CD8-positive, alpha-beta T cell (primary cell): ENCODE measurements at places on chromosomes 16 and 17.

DNA sequence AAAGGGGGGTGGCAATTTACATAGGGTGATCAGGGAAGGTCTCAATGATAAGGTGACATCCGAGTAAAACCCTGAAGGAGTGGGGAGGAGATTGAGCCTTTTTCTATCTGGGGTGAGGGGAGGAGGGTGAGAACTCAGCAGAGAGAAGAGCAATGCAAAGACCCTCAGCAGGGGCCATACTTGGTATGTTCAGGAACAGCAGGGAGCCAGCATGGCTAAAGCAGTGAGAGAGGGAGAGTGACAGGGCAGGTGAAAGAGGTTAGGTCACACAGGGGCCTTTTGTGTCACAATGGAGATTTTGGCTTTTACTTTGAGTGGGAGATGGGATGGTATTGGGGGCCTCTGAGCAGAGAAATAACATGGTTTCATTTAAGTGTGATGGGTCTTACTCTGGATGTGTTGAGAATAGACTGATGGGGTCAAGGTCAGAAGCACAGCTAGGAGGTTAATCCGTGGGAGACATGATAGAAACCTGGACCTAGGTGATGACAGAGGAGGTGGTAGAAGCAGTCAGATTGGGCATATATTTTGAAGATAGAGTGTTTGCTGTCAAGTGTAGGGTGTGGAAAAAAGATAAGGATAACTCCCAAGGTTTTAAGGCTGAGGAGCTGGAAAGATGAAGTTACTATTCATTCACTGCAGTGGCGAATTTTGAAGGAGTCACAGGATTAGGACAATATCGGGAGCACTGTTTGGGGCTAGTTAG, 6.2 kb downstream of the SP2 start:
- DNase-seq: no peak

DNA sequence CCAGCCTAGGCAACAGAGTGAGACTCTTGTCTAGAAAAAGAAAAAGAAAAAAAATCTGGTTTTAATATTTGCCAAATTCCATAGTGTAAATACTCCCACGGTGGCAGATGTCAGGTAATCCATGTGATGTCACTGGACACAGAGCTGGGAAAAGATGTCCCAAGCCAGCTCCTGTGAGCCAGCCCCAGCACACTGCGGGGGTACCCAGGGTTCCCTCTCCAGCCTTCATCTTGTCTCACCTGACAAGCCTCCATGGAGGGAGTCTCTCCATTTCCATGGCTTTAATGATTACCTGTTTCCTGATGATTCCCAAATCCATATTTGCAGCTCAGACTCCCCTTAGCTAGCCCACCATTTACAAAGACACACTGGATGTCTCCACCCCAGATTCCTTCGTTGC, 4.6 kb downstream of the CD300LB start:
- peak; percentile 1 for DNase-seq

DNA sequence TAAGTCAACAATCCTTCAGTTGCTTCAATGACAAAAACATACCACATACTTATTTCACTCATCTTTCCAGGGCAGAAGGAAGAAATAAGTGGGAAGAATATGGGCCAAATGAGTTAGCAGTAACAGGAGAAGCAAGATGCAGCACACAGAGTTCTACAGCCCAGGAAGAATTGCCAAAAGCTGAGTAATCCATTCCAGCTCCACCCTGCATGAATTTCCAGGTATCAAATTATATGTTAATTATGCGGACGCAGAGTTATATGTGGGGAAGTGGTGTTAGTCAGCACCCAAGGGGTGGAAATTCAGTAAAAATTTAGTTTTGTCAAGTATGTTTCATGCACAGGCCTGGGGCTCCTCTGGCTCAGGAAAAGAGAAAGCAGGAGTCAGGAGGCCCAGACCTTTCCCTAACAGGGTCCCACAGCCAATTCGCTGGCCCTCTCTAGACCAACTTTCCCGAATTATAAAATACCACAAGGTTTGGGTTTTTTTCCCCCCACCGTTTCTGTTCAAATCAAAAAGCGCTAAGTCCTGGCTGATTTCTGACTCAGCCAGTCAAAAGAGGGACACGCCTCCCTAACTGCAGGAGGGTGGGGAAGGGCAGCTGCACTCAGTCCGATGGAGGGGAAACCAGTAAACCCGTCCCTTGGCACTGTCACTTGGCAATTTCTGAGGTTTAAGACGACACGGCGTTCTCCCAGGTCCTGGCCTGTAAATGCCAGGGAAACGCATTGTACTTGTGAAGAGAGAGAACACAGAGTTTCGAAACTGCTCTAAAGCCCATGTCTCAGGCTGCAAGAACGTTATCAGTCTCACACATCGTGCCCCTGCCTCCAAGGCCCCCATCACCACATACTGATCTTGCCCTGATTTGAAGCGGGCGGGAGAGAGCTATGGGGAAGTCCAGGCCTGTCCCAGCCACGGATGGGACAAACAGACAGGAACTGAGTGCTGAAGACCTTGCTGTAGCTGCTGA, 58.1 kb downstream of the ZFHX3 start:
- DNase-seq: no peak

GRCh38 chr16:17367036-17367435, 103.7 kb downstream of the XYLT1 start:
- DNase-seq: peak; percentile 44

- no peak for DNase-seq
These were observed 51.5 kb downstream of the GTF3C1 start for GRCh38 chr16:27498031-27498825.

GRCh38 chr17:72191921-72192799, 71.3 kb downstream of the SOX9 start:
- no peak for DNase-seq

DNA sequence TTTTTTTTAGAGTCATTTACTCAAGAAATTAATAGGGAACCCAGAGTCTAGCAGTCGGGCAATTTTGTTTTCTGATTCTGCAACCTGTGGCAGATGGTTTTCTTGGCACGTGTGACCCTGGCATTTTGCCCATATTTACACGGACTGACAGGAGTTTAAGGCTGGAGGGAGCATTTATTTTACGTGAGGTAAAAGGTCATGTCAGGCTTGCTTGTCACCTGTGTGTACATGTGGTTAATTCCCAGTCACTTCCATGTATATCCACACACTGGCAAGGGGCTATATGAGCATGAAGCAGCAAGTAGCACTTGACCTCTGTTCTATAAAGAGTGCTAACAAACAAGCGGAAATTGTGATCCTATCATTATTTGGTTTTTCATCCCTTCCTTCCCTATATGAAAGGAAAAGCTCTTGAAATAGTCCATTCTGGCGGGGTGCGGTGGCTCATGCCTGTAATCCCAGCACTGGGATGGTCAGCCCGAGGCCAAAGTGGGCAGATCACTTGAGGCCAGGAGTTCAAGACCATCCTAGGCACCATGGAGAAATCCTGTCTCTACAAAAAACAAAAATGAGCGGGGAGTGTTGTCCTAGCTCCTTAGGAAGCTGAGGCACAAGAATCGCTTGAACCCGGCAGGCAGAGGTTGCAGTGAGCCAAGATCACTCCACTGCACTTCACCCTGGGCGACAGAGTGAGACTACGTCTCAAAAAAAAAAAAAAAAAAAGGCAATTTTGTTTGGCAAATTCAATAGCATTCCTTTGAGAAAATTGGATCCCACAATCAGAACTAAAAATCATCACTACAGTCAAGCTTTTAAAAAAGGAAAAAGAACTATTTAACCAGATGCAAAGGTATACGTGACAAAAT, 2.1 kb downstream of the SPAG9 start:
- DNase-seq: peak; percentile 8

GRCh38 chr17:62715882-62716390, 88.5 kb downstream of the MRC2 start:
- DNase-seq: no peak

GRCh38 chr16:53042235-53042701, 10.4 kb downstream of the CHD9NB start:
- DNase-seq: no peak

- DNase-seq: no peak
These were observed 3.2 kb downstream of the UTS2R start for GRCh38 chr17:82374626-82375331.

DNA sequence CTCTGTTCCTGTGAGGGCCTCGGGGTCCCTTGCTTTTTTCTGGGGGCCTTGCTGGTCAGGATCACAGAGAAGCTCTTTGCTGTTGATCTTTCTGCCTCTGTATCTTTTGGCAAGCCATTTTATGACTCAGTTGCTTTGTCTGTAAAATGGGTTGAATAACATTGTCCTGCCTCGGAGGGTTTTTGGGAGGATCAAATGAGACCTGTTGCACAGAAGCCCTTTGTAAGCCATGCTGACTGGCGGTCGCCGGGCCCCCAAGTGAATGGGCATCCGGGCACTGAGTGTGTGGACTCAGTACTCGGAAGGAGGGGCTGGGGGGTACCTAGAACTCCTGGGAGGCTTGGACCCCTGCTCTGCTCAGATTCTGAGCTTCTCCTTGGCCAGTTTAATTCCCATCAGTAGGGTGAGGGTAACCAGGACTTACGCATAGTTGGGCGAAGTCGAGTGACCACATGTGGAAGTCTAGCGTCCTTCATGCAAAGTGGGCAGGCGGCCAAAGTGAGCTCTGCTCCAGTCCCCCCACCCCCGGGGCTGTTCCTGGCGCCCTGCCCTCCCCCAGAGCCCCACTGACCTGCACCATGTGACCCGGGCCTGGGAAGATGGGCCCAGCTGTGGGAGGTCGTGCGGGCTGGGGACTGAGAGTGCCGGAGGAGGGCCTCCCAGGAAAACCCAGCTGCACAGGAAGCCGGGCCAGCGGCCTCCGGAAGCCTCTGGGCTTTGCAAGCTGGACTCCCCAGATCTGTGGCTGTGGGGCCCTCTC, 284.0 kb downstream of the SEC14L1 start:
- no peak for DNase-seq
